Activated CD8-positive, alpha-beta memory T cell treated with anti-CD3 and anti-CD28 coated beads, Interleukin-2, amount 50 U/mL, for 48 hours (primary cell): ENCODE measurements at places on chromosomes 2 and 18.

DNA sequence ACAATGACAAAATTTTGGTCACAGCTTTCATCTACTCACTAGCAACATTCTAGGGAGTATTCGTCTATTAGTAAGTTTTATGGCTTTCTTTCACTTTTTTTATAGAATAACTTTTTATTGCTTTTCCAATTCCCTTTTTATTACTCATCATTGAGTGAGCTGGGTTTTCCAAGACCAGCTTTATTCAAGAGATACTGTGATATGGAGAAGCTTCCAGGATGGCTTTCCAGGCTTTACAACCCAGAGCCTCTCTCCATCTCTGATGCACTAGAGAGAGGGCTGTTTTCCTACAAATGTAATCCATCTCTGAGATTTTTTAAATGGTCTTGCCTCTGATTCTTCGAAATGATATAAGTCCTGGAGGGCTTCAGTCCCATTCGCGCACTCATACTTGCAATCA, 118.3 kb downstream of the LDLRAD4 start:
- no peak for DNase-seq

GRCh38 chr18:3037423-3037915, 24.5 kb upstream of the LPIN2 start:
- DNase-seq, result no peak

DNA sequence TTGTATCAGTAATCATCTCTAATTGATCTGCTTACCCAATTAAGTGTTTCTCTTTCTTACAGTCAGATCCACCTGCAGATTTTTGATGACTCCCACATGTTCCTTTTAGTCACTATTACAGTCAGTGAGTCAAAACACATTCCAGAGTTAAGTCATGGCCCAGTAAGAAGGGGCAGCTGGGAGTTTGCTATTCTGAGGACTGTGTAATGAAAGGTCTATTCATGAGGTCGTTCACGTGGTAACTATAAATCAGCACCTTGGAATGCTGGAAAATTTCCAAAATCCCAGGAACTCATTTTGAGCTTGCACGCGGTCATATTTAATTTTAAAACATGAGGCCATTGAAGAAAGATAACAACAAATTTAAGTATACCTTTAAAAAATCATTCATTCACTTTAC, 252.5 kb downstream of the XIRP2 start:
- no peak for DNase-seq

DNA sequence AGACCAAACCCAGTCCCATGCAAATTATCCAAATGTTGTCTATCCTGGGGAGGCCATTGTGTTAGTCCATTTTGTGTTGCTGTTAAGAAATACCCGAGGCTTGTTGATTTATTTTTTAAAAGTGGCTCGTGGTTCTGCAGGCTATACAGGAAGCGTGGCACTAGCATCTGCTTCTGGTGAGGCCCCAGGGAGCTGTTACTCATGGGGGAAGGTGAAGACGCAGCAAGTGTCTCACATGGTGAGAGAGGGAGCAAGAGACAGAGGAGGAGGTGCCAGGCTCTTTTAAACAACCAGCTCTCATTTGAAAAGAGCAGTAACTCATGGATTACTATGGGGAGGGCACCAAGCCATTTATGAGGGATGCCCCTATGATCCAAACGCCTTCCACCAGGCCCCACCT, 80.3 kb upstream of the ARL4C start:
- no peak for DNase-seq

GRCh38 chr2:64482765-64483504, 29.0 kb downstream of the LGALSL start:
- no peak for DNase-seq

GRCh38 chr2:240467659-240468302, 32.3 kb downstream of the GPC1 start:
- no peak for DNase-seq

GRCh38 chr2:158013891-158014290, 87.8 kb upstream of the UPP2 start:
- DNase-seq, result no peak

- DNase-seq, result no peak
These were observed 91.5 kb downstream of the MYCN start for GRCh38 chr2:16031848-16032159.

- DNase-seq, result no peak
These were observed 56.2 kb downstream of the SGPP2 start for GRCh38 chr2:222480497-222480896.

- no peak for DNase-seq
These were observed 124.7 kb downstream of the PPP1R1C start for GRCh38 chr2:182110347-182110746.

- no peak for DNase-seq
These were observed 16.4 kb downstream of the CRIM1 start for GRCh38 chr2:36371928-36372391.

DNA sequence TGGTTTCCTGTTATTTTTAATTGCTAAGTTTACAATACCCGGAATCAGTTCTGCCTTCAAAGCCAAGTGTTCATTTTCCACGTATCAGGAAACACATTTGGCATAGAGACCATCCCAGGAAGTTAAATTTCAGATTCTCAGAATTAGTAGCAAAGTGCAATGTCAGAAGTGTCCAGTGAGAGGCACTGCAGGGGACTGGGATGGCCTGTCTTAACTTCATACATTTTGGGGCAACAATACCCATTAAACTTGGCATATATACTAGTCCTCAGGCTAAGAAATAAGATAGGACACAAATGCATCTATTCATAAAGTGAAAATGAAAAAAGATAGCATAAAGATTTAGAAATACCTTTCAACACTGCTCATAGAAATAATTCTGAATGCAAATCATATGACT, 1.5 kb upstream of the IL1RL2 start:
- no peak for DNase-seq

- DNase-seq, result no peak
These were observed 483.2 kb downstream of the METTL4 start for GRCh38 chr18:2087877-2088673.

DNA sequence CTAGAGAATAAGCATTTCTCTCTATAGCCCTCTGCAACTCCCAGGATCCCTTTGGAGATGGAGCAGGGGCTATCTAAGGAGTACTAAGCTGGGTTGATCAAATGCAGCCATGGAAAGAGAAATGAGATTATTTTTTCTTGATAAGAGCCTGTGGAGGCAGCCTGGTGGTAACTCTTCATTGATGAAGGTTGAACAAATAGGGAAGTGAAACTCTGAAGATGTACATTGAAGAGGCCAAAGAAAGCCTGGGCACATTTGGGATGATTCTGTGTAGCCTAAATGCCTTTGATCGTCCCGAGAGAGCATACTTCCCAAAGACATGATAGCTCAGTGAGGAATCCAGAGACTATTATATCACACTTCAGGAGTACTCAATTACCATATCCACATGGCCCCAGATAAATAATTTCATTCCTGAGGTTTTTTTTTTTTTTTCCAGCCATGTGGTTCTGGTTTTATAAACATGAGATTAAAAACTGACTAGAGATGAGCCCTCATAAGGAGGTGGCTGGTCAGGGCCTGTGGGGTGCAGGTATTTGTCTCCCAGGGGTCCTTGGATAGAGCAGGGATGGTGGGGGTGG, 192.5 kb downstream of the TPGS2 start:
- no peak for DNase-seq

GRCh38 chr2:214593727-214594126, 182.9 kb downstream of the VWC2L start:
- no peak for DNase-seq

- DNase-seq, result no peak
These were observed 52.0 kb upstream of the GLI2 start for GRCh38 chr2:120683701-120684100.
